ENCODE measurements at places on chromosomes 11 and 22.

DNA sequence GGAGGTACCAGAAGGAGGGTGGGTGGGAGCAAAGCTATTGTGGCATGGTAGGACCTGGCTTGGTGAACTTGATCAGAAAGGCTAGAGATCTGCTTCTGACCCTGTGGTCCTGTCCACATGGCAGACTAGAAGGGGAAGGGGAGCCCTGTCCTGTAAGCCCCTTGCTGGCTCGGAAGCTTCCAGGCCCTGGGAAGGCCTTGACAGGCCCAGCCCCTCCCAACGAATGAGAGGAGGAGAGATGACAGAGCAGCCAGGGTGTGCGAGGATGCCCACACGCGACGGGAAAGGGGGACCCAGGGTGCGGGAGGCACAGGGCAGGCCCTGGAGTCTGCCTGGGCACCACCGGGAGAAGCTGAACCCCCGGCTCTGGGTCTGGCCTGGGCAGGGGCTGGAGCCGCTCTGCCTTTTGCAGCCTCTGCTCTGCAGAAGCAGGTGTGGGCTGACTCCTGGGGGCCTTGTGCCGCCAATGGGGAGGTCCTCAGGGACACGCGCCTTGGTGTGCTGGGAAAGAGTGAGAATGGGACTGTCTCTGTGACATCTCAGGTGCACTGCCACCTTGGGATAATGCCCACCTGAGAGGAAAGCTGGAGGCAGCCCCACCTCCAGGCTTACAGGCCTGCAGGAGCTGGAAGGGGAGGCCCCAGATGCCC lies 1447.5 kb downstream of the BRD1 start:
- no peak for DNase-seq

DNA sequence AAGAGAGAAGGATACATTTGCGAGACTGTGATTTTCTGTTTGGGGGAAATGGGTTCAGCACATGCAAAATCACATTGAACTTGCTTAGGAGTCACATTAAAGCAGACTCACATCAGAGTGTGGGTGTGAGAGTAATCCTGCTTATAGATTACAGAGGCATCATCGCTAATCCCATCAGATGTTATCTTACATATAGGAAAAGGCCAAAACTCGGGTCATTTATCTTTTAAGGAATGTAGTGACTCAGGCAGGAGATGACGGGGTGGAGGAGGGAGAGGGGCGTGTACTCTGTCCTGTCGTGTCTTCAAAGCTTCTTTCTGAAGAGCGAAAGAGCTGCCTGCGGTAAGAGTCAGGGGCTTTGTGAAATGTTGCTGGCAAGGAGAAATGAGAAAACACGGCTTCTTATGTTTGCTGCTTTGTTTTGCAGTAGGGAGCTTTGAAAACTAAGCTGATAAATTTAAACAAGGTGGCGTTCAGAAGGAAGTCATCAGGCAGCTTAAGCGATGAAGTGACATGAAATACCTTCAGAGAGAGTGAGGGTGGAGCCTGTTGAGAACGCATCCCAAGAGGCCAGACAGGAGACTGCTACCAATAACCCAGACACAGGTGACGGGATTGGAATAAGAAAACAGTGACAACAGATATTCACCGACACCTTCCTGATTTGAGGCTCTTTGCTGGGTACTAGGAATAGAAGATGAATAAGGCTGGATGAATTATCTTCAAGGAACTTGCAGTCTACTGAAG lies 2.2 kb upstream of the C11orf16 start:
- DNase-seq, result no peak

- DNase-seq, result no peak
Observed at GRCh38 chr22:19815823-19816290, 38.8 kb downstream of the GNB1L start.

- DNase-seq, result no peak
Observed at GRCh38 chr11:9126636-9127035, 35.2 kb upstream of the SCUBE2 start.
